ENCODE measurements at places on chromosomes 3 and 15. TPM values are rescaled to one million over a fixed set of nuclear protein-coding genes. Genes with fewer than 3 reads are reported as not detected.
A peak's percentile ranks its signal among the peaks of the same experiment; 100 is the strongest.

The CNTN4 gene
- total RNA-seq, result 68.9 TPM

DNA sequence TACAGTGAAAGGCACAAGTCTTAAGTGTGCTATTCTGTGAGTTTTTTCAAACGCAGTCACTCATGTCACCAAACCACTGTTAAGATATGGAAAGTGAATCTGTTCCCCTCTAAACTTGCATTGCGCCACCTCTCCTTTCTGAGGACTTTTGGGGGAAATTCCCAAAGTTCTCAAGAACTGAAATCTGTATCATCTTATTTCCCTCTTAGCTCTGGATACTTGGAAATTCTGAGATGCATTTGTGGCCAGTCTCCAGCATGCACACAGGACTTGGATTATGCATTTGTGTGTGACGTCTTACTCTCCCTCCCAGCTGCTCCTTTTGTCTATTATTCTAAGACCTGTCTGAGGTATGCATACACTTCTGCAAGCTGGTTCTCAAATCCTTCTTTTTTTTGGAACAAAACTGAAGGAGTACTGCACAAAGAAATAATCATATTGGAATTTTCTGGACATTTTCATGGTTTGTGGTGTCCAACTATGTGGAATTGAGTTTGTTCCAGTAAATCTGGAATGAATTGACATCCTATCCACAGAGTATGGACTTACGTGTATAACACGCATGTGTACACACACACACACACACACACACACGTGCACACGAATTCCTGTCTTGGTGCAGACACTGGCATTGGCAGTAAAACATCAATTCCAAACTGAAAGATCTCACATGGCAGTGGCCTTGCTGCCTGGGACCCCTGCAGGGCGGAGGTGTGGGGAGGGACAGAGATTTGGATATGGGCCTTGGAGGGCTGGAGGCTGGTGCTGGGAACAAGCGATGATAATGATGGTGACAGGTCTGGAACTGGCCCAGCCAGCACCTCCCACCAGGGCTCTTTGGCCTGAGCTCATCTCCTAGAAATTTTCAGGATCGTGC lies 8.2 kb upstream of the LCTL start:
- DNase-seq, result no peak

GRCh38 chr3:192731233-192731632 lies 3.9 kb upstream of the FGF12 start:
- DNase-seq, result peak; percentile 23

- DNase-seq, result no peak
Observed at GRCh38 chr15:38843051-38843501, 278.5 kb upstream of the RASGRP1 start.

The SOX2 gene
- not detected for total RNA-seq

- no peak for DNase-seq
Observed at GRCh38 chr3:166499636-166500035, 662.4 kb upstream of the BCHE start.

The FBLN2 gene
- total RNA-seq, result 67.5 TPM

DNA sequence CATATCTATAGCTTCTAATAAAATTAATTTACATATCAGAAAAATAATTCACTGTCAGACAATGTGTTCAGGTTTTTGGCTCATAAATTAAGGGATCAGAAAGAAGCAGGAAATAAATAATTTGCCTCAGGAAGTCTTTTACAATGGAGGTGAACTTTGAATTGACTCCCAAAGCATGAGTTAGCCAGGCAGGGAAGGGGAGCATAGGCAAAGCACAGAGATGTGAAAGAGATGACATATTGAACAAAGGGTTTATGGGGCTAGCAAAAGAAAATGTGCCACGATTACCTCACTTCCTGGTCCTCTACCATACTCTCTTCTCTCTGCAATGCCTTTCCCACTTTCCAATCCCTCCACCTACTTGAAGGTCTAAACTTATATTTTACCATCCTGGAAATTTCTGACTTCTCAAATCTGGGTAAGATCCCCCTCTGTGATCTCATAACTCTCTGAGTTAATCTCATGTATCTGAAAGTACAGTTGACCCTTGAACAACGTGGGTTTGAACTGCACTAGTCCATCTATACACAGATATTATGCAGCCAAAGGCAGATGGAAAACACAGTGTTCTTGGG lies 4.1 kb upstream of the HEXA start:
- DNase-seq, result no peak

The NOX5 gene
- total RNA-seq, result 0.07 TPM

The SLC22A14 gene
- total RNA-seq, result 0.20 TPM

The CYP8B1 gene
- total RNA-seq, result not detected

All from mesothelial cell of epicardium (in vitro differentiated cells).